ENCODE measurements at places on chromosomes 2 and 18.

GRCh38 chr2:119249855-119250717 lies 26.5 kb downstream of the STEAP3 start:
- DNase-seq, result no peak

DNA sequence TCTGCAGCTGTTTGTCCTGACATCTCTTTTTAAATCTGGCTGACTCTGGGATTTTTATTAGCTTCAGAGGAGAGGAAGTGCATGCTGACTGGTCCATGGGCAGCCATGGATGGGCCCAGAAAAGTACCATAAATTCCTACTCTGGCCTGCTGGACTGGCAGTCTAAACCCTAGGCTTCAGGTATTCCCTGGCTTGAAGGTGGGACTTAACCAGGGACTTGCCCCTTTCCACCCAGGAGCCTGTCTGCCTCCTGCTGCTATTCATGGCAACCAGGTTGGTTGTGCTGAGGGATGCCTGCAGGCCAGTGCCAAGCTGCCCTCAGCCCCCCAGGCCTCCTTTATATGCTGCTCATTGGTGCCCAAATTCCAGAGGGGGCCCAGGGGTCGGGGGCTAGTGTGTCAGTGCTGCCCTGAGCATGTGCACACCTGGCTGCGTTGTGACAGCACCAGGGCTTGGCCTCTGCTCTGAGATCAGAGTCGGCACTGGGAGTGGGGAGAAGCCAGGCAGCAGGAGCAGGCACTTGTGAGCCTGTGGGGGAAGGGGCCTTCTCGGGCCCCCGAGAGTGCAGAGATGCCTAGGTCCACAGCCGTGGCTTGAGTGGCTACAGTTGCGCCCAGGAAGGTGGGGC lies 195.7 kb upstream of the TFPI start:
- no peak for DNase-seq

DNA sequence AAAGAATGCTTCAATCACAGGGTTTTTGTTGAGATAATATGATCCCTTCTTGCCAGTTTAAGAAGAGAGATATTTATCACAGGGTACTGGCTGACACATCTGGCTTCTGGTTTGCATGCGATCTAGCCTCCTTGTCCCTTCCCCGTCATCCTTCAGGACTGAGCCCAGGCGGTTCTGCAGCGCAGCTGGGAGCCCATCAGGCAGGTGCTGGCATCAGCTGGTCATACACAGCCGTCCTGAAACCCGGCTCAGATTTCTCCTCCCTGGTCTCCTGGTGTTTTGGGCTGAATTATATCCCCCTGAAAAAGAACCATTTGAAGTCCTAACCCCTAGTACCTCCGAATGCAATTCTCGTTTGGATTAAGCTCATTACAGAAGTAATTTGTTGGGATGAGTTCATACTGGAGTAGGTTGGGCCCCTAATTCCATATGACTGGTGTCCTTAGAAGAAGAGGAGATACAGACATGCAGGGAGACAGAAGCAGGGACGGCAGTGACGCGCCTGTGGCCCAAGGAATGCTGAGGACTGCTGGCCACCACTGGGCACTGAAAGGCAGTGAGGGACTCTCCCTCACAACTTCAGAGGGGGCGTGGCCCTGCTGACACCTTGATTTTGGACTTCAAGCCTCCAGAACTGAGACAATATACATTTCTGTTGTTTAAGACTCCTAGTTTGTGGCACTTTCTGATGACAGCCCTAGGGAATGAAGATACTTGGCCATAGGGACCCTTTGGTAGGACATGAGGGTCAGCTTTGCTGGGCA lies 83.9 kb upstream of the ODC1 start:
- DNase-seq, result no peak

- peak; percentile 8 for DNase-seq
Measured at GRCh38 chr2:166384774-166385173, 9.0 kb upstream of the SCN9A start.

GRCh38 chr2:27664154-27664574 lies 475 bp downstream of the SLC4A1AP start:
- DNase-seq, result no peak

- no peak for DNase-seq
Measured at GRCh38 chr2:77271262-77271661, 250.9 kb downstream of the LRRTM4 start.

DNA sequence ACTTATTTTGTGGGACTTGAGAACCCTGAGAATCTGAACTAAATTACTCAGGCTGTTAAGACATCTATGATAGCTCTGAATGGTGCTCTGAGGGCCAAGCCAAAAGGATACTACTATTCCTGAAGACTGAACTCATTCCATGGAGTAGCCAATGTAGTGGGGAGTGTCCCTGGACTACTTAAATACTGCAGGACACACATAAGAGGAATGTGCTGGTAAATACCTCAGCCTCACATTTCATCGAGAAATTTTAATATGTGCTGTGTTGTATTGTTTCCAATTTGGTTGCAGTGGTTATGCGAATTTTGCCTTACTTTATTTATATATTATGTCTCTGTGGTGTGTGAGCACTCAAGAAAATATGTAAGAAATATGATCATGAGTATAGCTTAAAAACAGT lies 264.4 kb upstream of the FIGN start:
- DNase-seq, result no peak

- DNase-seq, result no peak
Measured at GRCh38 chr2:235984552-235984951, 183.6 kb downstream of the GBX2 start.

GRCh38 chr2:27771548-27772335 lies at the start of gene MRPL33:
Gene MRPL33, plus strand, starts transcription at chr2:27771719. Its CDS starts 59 bp downstream, at chr2:27771778.
- DNase-seq, result peak; percentile 88

GRCh38 chr2:188345426-188345825 lies 53.8 kb downstream of the GULP1 start:
- DNase-seq, result no peak
